ENCODE measurements at places on chromosomes 6 and 20.

DNA sequence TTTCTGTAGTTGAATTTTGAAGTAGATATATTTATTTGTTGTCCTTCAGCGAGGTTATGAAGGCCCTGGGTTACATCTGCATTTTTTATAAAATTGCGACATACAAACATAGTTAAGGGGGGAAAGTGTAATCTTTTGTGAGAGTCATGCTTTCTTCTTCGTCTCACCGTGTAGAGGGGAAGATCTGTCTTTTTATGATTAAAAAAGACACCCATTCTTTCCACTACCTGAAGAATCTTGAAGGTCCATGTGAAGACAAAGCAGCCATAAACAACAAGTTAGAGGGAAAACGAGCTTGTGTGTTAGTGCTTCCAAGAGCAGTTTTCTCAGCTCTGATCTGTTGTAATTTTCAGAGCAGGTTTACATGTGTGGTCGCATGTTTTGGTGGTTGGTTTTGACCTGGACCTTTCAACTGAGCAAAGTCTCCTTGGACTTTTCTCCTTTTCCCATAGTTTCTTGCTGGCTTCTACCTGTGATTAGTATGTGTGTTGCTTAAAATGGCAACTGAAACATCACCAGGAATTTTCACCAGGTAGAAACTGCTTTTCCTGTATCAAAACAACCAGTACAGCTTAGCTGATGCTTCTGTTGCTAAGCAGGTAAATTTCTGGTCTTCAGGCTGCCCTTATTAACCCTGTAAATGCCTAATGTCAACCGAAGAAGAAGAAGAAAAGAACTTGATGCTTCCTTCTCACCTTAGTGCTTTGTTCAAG, 37.3 kb downstream of the RREB1 start:
- no peak for DNase-seq

GRCh38 chr20:33442136-33443005, 1.2 kb downstream of the SNTA1 start:
- no peak for DNase-seq

DNA sequence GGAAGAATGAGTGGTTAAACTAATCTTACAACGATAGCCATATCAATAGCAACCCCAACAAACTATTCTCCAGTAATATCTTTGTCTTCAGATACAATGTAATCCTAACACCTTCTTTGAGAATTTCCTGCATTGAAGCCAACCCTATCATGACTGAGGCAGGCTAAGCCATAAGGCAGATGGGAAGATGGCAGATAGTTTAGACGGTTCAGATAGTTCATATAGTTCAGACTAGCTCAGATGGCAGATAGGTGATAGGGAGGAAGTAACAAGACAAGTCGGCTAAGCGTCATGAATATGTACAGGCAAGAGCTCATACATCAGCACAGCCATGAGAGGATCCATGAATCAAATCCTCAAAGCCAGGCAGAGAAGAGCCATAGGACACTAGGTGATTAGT, 39.1 kb upstream of the BEND6 start:
- DNase-seq = no peak

DNA sequence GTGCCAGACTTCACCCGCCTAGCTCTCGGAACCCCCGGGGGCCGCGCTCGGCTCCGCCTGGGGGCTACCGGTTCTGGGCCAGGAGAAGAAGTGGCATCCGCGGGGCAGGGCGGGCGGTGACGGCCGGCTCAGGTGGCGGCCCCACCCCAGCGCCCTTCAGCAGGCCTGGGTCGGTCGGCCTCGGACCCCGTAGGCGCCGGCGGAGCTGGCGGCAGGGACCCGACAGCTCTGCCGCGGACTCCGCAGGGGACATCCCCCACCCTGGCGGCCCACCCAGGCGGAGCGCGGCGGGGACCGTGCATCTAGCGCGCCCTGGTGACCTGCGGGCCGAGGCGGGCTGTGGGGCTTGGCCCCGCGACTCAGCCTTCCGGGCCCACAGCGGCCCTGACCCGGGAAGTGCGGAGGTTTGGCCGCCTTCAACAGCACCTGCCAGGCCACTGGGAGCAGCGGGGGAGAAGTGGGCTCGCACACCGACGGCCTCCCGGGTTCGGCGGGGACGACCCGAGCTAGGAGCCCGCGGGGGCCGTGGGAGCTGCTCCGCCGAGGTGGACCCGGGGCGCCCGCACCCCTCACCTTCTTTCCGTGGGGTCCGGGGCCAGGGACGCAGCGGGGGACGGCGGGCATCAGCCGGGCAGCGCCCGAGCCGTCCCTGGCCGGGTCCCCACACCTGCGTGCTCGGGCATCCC, 87.1 kb downstream of the TMEM242 start:
- DNase-seq = no peak

- DNase-seq = no peak
Measured at GRCh38 chr20:38248133-38248532, 12.4 kb downstream of the KIAA1755 start.

Data from NCI-H1417 treated with DMSO at 0.1 percent for 48 hours (cell line).